Stimulated activated CD4-positive, alpha-beta T cell treated with anti-CD3 and anti-CD28 coated beads, Interleukin-12 subunit alpha, Interleukin-12 subunit beta, amount 100 ng/mL, for 4 hours (primary cell): ENCODE measurements at places on chromosomes 12 and 14.

DNA sequence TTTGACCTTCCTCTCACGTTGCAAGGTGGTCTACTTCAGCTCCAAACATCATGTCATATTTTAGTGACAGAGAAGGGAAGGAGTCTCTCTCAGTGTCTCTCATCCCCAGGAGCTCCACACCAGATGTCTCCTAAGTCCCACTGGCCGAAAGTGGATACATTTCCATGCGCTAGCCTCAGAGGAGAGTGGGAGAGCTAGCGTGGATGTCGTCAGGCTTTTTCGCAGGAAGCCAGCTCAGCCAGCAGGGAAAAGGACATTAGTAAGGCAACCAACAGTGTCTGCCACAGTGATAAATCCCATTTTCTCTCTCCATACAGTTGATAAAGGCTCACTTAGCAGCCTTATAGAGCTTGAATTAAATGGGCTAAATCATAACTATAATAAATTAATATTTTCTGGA lies 155.7 kb downstream of the PELI2 start:
- no peak for DNase-seq

DNA sequence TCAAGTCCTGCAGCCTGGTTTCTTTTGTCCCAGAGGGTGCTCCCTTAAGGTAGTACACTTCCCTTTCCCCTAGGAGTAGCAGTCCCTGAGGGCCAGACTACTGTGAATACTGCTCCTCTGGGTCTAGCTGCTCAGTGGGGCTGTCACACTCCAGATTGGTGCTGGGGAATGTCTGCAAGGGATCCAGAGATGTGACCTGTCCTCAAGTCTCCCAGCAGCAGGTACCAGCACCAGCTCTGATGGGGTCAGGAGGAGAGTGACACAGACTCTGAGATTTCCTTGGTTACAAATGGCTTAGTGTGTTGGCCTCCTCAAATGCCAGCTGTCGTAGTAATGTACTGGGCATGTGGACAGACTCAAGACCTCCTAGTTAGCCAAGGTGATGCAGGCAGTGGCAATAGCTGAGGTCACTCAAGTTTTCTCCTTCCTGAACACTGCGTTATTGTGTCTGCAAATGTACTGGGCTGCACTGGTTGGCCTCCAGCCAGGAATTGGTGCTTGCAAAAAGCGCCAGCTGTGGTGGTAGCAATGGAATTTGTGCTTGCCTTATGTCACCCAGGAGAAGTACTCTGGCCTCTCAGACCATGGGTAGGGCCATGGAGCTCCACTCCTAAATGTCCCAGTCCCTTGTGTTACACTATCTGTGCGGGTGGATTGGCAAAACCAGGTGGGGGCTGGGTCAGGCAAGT lies 36.4 kb upstream of the AEBP2 start:
- no peak for DNase-seq

- no peak for DNase-seq
These were observed 735 bp downstream of the RNASE6 start for GRCh38 chr14:20781803-20782202.

GRCh38 chr12:76199808-76200207 lies 115.3 kb upstream of the NAP1L1 start:
- DNase-seq, result no peak

GRCh38 chr12:131380965-131381705 lies 329.8 kb upstream of the SFSWAP start:
- no peak for DNase-seq

DNA sequence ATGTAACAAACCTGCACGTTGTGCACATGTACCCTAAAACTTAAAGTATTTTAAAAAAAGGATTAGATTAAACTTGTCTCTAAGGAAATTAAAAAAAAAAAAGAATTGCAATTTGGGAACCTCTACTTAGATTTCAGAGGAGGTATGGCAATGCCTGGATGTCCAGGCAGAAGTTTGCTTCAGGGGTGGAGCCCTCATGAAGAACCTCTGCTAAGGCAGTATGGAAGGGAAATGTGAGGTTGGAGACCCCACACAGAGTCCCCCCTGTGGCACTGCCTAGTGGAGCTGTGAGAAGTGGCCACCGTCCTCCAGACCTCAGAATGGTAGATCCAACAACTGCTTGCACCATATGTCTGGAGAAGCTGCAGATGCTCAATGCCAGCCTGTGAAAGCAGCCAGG lies 279.6 kb upstream of the CCDC196 start:
- no peak for DNase-seq

DNA sequence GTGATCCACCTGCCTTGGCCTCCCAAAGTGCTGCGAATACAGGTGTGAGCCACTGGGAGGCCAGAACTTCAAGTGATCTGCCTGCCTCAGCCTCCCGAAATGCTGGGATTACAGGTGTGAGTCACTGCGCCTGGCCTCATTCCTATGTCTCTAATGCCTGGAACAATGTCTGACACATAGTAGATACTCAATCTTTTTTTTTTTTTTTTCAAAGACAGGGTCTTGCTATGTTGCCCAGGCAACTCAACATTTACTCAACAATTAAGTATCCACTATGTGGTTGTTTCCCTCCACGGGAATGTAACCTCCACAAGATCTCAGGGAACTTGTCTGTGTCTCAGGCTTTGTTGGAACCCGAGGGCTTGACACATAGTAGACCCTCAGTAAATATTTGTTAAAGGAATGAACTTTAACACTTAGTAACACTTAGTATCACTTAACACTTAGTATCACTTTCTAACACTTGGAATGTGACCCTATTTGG lies 3.0 kb upstream of the TMEM120B start:
- DNase-seq, result no peak

- no peak for DNase-seq
These were observed 115.9 kb downstream of the DERA start for GRCh38 chr12:16027002-16027401.

- DNase-seq, result no peak
These were observed 117.4 kb upstream of the SOX5 start for GRCh38 chr12:24066865-24067264.

- DNase-seq, result no peak
These were observed 32.0 kb downstream of the CCNK start for GRCh38 chr14:99513183-99513694.

DNA sequence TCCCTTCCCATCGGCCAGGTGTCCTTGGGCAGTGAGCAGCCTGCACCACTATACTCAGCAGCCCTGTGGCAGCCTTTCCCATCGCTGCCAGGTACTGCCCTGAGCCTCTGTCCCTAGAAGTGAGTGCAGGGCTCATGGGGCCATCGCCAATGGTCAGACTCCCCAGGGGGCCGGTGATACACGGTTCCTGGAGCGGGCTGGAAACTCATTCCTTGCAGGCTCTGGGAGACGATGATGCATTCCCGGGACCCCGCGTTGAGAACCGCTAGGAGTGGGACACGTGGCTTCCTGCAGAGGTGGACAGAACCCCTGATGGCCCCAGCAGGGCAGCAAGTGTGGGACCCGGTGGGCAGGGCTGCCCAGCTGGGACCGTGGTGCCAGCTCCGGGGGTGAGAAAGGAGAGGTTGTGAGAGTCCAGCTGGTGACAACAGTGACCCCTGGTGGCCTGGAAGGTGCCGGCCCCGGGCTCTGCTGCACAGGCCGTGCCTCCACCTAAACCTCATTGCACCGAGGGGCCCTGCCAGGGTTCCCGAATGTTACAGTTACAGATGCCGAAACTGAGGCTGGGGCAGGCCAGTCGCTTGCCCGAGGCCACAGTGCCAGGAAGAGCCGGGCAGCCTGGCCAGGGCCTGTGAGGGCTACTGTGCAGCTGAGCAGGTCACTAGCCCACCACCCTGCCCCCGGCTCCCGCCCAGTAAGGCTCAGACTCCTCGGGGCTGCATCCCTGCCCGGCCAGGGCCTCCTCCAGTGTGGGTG lies 33.8 kb downstream of the FBRSL1 start:
- DNase-seq, result peak; percentile 74

DNA sequence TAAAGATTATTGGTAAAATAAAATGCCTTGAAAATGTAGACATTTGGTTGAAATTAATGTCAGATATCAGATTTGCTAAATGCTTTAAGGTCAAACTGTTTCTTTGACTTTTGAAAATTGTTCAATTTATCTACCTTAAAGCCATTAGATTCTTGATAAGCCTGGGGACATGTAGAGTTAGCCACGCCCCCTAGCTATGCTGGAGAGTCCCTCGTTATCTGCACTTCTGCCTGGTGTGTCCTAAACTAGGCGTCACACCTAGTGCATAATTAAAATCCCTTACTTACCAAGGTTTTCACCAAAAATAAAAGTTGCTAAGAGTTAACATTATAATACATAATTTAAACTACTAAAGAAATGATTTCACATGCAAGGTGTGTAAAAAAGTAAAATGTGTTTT lies 79.5 kb downstream of the EGLN3 start:
- no peak for DNase-seq
